Stimulated activated CD4-positive, alpha-beta T cell treated with anti-CD3 and anti-CD28 coated beads, Interleukin-2, amount 100 ng/mL, for 48 hours (primary cell): ENCODE measurements at places on chromosomes 4 and X.

- no peak for DNase-seq
These were observed 577.2 kb upstream of the AADAT start for GRCh38 chr4:170666909-170667308.

- no peak for DNase-seq
These were observed 247.7 kb downstream of the AFAP1 start for GRCh38 chr4:7691982-7692381.

- no peak for DNase-seq
These were observed 59.1 kb downstream of the SCFD2 start for GRCh38 chr4:53306729-53307128.

- DNase-seq: no peak
These were observed 13.6 kb downstream of the MTNR1A start for GRCh38 chr4:186541801-186542200.

DNA sequence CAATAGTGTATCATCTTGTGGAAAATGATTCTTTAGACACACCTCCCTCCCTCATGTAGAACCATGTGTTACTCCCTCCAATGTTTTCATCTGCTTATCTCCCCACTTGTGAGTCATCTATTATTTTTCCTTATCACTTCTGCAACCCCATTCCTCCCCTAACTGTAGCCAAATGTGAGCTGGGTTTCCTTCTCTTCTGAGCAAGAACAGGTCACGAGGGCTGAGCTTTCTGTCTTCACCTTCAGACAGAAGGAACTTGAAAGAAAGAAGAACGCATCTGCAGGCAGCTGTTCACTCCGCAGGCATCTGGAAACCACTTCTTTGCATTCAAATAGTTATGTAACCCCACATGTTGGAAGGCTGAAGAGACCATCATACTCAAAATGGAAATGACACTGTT, 1.8 kb downstream of the PPP1R2C start:
- DNase-seq: no peak

DNA sequence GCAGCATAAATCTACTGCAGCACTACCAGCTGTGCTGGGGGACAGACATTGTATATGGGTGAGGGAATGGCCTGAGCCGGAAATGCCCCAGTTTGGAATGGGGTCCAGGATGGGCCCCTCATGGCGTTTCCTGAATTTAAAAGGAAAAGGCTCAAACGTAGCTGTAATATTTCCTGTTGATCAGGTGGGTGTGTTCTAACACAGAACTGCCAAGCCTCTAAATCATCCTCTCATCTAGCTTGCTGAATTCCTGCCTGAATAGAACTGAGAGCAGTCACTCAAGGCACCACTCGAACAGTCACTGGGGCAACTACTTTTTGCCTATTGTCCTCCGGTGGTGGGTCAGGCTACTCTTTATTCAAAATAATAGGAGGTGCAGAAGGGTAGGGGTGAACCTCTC, 28.7 kb downstream of the ADH6 start:
- DNase-seq: no peak
